SK-N-DZ (cell line): ENCODE measurements at places on chromosomes 6 and 20.

DNA sequence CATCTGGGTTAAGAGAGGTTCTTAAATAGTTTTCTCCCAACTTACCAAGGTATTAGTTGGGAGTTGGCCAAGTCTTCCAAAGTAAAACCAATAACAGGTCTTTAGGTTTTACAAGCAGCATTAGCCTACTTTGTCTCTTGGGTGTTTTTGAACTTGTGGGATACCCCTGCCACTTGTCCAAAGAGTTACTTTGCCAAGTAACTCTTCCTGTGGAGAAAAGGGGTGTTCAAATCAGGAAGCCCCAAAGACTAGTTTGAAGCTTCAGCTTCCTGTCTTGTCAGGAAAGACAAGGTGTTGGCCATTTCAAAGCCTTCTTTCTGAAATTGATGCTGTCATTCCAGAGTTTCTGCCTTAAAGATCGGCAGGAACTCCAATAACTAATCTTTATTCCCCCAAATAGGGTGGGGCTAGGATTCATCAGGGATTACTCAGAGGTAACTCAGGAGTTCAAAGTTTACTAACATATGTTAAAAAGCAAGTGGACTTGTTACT, 822 bp downstream of the RAB22A start:
- no peak for DNase-seq

DNA sequence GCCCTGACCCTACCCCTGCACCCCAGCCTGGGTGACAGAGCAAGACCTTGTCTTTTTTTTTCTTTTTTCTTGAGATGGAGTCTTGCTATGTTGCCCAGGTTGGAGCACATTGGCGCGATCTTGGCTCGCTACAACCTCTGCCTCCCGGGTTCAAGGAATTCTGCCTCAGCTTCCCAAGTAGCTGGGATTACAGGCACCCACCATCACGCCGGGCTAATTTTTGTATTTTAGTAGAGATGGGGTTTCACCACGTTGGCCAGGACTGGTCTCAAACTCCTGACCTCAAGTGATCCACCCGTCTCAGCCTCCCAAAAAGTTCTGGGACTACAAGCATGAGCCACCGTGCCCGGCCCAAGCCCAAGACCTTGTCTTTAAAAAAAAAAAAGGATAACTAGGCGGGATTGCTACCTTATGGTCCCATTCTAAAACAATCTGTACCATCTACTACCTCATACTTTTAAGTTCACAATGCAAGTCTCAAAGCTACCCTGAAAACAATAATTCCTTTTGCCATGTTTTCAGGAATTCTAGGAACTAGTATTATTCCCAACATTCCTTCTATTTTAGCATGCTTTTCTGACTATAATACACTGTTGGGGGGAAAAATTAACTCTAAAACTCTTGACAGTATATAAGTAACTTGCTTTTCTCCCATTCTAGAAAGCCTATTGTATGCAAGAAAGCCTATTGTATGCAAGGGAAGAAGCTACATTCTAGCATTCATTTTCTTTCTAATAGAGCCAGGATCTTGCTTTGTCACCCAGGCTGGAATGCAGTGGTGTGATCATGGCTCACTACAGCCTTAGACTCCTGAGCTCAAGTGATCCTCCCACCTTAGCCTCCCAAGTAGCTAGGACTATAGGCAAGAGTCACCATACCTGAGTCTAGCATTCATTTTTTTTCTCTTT, 6.6 kb downstream of the TUBB start:
- DNase-seq, result no peak

DNA sequence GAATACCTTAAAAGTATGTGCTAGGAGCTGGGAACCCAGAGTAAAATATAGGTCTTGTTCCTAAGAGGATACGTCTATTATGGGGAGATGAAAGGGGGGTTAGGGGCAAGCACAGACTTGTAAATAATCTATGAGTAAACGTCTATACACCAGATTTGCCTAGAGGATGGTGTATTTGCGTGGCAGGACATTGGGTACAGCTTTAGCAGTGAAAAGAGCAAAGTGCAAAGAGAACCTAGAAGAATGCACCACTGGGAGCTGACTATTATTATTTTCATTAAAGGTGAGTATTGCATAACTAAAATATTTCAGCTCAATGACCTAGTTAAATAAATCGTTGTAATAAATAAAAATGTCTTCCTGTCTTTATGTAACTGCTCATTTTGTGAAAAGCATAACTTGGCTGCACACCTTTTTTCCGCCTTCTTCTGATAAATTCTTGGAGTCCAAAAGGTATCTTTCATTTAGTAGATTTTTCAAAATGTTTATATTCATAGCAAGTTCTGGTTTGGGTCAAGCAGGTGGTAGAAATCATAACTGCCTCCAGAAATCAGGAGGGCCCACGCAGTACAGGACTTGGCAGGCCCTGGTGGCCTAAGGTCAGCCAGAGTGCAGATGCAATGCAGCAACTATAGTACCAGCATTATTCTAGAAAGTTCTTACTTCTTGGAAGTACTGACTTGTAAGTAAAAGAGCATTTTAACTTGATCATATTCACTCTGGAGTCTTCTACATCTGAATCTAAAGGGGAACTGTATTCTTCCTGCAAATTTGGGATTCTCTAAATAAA, 357.2 kb downstream of the PLCB1 start:
- DNase-seq, result no peak

- no peak for DNase-seq
Measured at GRCh38 chr6:37653933-37654565, 43.6 kb downstream of the MDGA1 start.

- no peak for DNase-seq
Measured at GRCh38 chr20:21920211-21920610, 214.7 kb downstream of the PAX1 start.

DNA sequence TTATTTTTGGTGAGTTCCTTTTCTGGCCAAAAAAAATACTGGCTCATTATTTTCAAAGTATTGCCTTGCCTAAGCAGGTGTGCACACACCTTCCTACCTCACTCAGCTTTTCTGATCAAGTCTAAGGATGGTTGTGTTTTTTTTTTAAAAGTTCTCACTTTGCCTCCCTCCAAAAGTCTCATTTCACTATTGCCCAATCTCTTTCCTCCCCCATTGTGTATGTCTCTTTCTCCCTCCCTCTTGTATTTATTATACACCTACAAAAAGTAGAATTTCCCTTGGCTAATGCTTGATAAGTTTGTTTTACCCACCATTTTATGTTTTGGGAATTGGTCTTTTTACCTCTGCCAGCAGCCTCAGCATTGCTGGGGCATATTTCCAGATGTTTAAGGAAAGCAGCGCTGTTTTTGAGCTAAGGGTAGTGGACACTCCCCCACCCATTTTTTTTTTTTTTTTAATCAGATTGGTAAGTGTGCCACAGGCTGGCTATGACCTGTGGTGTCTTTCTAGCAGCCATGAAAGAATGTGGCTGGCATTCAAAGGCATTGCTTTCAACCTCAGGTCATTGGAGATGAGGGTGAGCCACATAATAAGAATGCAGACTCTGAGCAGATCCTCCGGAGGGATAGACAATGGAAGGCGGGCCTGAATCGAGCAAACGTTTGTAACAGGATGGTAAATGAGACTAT, 668.6 kb downstream of the UTRN start:
- no peak for DNase-seq

- DNase-seq, result no peak
Measured at GRCh38 chr20:48070991-48071652, 285.8 kb upstream of the SULF2 start.

DNA sequence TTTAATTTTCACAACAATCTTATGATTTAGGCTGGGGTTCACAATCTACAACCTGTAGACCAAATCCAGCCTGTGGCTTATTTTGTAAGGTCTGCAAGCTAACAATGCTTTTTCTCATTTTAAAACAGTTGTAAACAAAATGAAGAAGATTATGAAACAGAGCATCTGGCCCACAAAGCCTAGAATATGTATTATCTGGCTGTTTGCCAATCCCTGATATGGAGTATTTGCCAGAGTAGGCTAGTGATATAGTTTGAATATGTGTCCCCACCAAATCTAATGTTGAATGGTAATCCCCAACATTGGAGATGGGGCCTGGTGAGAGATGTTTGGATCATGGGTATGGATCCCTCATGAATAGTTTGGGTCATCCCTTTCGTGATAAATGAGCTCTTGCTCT, 201.8 kb downstream of the DHX35 start:
- no peak for DNase-seq

DNA sequence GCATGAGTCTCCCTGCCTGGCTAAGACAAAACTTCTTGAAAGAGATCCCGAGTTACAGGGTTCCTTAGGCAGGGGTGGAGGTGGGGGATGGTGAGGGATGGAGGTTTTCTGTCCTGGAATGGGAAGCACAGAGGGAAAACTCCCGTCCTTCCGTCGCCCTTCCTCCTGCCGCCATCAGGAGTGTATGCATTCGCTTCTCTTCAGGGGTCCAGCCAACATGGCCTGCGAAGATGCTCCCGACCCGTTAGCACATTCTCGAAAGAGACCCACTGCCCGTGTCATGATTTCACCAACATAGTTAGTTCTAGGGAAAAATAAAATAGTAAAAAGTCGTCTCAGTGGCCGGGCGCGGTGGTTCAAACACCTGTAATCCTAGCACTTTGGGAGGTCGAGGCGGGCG, 37.1 kb downstream of the KIF25 start:
- DNase-seq, result no peak

DNA sequence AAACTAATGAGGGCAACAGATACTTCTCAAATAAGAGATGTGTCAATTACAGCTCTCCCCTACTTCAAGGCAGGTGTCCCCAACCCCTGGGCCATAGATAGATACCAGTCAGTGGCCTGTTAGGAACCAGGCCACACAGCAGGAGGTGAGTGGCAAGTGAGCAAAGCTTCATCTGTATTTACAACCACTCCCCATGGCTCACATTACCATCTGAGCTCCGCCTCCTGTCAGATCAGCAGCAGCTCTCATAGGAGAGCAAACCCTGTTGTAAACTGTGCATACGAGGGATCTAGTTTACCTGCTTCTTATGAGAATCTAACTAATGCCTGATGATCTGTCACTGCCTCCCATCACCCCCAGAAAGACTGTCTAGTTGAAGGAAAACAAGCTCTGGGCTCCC, 422.1 kb downstream of the GJA1 start:
- no peak for DNase-seq

DNA sequence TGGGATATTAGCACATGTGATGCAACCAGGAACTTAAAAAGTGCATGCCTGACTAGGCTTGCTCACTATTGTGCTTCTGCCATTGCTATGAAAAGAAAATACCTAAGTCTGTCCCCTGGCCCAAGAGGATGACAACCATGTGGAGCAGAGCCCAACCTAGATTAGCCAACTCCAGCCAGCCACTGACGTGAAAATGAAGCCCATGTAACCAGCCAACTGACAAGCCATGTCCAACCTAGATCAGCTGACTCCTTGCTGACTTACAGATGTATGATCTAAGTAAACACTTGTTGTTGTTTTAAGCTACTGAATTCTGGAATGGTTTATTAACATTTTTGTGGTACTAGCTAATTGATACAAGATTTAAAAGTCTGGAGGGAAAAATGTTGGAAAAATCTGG, 47.5 kb downstream of the PIGU start:
- no peak for DNase-seq

DNA sequence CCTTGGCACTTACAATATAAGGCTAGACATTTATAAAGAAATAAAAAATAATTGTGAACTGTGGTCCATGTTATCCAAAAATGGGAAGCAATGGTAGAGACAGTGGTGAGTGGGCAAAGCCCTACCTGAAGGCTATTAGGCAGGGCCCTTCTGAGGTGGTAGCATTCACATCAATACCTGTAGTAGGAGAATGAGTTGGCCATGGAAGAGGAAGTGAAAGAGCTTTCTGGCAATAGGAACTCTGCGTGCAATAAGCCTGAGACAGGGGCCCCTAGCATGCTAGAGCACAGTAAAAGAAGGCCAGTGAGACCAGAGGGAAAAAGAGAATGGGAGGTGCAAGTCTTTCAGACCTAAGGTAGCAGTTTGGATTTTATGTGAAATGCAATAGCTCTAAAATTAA, 754.5 kb downstream of the PTPRT start:
- DNase-seq, result no peak

GRCh38 chr6:16198061-16198705, 40.2 kb upstream of the GMPR start:
- no peak for DNase-seq

DNA sequence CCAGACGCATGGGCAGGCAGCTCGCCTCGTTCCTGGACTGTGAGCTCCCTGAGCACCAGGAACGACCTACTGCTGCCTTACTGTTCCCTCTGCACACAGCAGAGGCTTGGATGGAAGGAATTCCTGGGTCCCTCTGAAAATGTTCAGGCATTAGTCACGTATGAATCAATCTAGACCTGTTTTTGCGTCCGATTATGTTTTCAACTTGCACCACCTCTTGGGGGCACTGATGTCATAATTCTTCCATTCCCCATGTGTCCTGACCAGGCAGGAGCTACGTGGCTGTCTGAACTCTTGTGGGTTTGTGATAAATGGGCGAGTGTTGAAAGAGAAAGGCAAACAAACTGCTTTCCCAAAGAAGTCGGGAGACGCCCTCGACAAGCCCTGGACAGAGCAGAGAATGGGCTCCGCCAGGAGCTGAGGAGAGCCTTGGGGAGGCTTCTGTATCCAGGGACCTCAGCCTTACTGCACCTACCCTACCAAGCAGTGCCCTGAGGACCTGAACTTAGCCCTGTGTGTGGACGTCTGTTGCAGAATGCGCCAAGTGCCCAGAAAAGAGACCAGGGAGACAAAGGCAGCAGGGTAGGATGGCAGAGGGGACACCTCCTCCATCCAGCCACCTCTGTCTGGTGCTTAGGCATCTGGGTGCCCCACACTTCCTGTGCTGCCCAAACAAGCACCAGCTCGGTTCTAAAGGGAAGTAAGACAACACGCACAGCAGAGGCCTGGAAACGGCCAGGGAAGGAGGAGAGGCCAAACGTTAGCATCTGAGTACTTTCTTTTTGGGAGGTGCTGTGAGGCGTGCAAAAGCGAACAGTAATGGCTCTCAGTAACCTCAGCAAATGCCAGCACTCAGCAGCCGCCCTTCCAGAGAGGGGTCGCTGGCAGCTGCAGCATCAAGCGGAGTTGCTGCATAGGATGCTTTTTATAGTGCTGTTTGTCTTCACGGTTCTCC, 124.2 kb downstream of the LY86 start:
- no peak for DNase-seq

GRCh38 chr6:33248643-33248931, 23.1 kb downstream of the VPS52 start:
- DNase-seq, result no peak

DNA sequence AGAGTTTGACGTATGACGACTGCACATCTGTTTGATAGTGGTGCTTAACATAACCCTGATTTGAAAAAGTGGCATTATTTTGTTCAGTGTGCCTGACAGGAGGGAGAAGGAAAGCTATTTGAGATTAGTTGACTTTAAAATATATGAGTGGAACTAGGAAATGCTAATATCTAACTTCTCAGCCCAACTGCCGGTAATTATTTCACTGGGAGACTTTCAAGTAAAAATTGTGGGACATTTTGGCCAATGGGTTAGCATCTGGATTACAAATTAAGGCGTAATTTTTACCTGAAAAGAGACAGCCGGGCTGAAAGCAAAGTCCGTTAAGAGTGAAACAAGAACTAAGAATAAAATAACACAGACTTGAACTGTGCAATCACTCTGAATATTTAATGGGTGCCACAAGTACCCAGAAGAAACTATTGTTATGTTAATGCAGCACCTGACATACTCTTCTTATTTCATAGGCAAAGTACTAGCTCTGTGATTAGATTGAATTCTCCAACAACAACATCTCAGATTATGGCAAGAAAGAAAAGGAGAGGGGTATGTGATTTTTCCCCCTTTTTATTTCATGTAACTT, 2.0 kb downstream of the HEY2 start:
- DNase-seq, result no peak

GRCh38 chr20:54435015-54435414, 40.4 kb upstream of the DOK5 start:
- DNase-seq, result no peak

GRCh38 chr6:108618623-108619152, 58.0 kb downstream of the FOXO3 start:
- no peak for DNase-seq

GRCh38 chr6:74632196-74632875, 573.5 kb downstream of the COL12A1 start:
- no peak for DNase-seq
